ENCODE measurements at places on chromosomes 16 and 17.
A peak's percentile ranks its signal among the peaks of the same experiment; 100 is the strongest.

GRCh38 chr17:82976982-82977488, 102.4 kb upstream of the METRNL start:
- DNase-seq, result no peak

DNA sequence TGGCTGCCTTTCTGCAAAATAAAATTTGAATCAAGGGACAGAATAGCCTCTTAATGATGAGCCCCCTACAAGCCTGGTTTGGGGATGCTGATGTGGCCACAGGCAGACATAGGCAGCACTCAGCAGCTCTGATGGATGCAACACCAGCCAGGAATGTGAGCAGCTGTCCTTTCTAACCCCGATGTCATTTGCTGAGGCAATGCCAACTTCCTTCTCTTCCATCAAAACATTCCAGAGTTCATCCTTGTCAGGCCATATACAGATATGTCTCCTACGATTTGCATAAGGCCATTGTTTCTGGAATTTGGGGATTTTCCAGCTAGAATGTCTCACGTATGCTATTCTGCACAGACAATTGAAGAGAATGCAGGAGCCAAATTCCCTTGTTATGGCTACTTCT, 52.1 kb upstream of the MYOCD start:
- DNase-seq, result no peak

DNA sequence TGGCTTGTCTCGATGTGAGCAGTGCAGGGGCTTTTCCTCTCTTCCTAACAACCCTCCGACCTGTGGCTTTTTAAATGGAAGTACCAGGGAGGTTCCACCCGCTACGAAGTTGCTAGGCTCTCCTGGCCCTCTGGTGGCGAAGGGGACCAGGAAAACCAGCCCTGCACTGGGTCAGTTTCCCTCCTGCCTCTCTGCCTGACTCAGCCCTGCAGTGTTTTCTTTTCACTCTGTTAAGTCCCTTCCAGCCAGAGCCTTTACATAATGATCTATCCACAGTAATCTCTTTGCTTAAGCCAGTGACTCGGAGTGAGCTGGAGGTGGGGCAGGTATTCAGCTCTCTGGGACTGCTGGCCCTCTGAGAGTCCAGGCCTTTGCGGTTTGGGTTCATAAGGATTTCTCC, 331.3 kb upstream of the EEF2KMT start:
- no peak for DNase-seq

GRCh38 chr17:80737106-80738019, 192.7 kb downstream of the RPTOR start:
- DNase-seq, result no peak

- DNase-seq, result peak; percentile 9
These were observed 135.2 kb downstream of the SHISA9 start for GRCh38 chr16:13036600-13036999.
